ENCODE measurements at places on chromosomes 4 and X. TPM values are rescaled to one million over a fixed set of nuclear protein-coding genes. Genes with fewer than 3 reads are reported as not detected.

DNA sequence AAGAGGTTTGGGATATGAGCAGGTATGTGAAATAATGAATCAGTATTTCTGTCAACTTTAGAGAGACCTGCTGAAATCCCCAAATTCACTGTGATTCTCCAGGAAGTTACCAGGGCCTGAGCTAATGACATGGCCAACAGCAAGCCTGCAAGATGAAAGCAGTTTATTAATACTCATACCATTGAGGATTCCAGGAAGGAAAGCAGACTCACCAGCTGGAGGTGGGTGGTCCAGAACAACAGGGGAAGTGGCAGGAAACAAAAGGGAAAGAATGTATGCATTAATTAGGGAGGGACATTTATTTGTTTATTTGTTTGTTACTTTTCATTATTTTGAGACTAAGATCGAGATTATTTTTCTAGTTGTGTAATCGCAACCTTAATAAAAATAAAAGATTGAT, 196.6 kb upstream of the AGA start:
- no peak for DNase-seq

DNA sequence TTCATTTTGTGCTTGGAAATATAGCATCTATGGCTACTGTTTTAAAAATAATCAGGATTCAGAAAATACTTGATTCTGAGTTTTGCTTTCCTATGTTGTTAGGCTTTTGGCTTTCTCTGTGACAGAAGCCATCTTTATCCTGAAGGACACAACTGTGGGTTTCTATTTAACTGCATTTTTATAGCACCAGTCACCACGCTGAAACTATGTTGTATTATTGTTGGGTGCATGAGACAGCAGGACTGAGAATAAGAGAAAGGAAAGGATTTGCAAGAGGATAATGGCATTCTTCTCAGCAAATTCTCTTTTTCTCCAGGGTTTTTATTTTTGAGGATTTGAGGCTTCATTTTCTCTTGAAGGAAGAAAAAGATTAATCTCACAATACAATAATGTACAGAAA, 10.1 kb upstream of the NEUROG2 start:
- no peak for DNase-seq

Gene MAGEA8
- total RNA-seq: not detected

Gene NXT2
- 7.0 TPM for total RNA-seq
